ENCODE measurements at places on chromosomes 2 and 18. TPM values are rescaled to one million over a fixed set of nuclear protein-coding genes. Genes with fewer than 3 reads are reported as not detected.

GRCh38 chr2:94870440-94871225 lies 597 bp upstream of the TEKT4 start:
- DNase-seq = peak; percentile 61

SCYGR1 gene
- not detected for total RNA-seq

DNA sequence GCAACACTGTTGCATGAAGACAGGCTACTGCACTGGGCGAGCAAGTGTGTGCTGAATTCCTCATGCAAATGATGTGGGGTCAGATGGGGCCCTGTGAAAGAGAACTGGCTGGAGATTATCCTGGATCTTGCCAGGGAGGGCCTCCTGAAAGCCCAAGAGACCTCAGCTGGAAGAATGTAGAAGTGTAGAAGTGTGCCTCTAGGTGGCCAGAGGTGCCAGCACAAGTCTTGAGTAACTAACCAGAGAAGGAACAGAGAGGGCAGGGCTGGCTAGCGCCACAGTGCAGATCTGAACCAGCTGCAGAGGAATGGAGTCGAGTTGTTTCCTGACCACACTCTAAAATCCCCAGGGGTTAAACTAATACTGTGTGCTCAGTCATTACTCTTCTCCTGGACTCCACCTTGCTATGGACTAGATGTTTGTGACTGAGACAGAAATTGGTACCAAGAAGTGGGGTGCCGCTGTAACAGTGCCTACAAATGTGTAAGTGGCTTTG lies 399.3 kb downstream of the LRATD1 start:
- DNase-seq = no peak

FAM168B gene
- 48.9 TPM for total RNA-seq

KCNG3 gene
- total RNA-seq = not detected

DNA sequence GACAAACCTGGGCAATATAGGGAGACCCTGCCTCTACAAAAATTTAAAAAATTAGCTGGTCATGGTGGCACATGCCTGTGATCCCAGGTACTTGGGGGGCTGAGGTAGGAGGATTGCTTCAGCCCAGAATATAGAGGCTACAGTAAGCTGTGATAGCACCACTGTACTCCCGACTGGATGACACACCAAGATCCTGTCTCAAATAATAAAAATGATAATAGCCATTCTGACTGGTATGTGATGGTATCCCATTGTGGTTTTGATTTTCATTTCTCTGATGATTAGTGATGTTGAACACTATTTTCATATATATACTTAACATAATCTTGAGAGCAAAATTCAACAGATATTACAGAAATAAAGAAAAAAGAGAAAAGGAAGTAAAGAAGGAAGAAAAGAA lies 1491.0 kb upstream of the PIK3C3 start:
- no peak for DNase-seq

ACMSD gene
- total RNA-seq = not detected

- no peak for DNase-seq
Observed at GRCh38 chr18:46815661-46816060, 58.8 kb upstream of the ST8SIA5 start.

- DNase-seq = no peak
Observed at GRCh38 chr2:145592361-145592760, 1072.4 kb upstream of the ZEB2 start.

GRCh38 chr2:65688141-65688886 lies 255.9 kb upstream of the SPRED2 start:
- DNase-seq = no peak

GTF2A1L gene
- 4.7 TPM for total RNA-seq

ABCG5 gene
- 0.26 TPM for total RNA-seq

SGPP2 gene
- total RNA-seq = 2.0 TPM

LRATD1 gene
- total RNA-seq = 0.34 TPM

GRCh38 chr2:9802576-9802993 lies 40.7 kb upstream of the TAF1B start:
- peak; percentile 67 for DNase-seq

Measured in spleen (tissue), 13 donors.